ENCODE measurements at places on chromosomes 4 and X.

- DNase-seq: no peak
Measured at GRCh38 chr4:120633810-120634209, 288.7 kb downstream of the PRDM5 start.

DNA sequence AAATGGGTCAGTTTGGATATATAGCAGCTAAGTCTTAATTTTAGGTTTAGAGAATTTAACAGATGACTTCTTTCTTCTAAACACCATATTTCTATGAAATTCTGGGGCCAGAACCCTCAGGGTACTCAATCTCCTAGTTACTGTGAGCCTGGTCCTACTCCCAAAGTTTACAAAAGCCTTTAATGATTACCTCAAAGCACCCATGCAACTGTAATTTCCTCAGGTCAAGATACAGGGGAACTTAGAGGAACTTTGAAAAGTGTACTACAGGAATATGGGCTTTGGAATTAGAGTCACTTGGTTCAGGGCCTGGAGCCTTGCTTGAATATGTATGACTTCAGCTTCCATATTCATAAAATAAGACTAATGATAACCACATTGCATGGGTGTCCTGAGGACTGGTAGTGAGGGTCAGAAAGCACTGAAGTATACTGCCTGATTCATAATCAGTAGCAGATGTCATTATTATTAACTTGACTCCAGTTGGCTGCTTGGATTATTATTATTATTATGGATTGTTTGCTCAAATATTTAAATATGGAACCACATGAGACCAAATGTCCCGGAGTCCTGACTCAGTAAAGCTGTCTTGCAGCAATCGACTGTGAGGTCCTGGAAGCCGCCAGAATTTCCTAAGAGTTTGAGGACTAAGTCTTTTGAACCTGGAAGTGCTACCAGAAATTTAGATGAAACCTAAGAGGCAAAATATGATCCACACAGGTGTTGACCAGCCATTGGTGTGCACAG is 2.0 kb upstream of the ADH7 start:
- DNase-seq: no peak

DNA sequence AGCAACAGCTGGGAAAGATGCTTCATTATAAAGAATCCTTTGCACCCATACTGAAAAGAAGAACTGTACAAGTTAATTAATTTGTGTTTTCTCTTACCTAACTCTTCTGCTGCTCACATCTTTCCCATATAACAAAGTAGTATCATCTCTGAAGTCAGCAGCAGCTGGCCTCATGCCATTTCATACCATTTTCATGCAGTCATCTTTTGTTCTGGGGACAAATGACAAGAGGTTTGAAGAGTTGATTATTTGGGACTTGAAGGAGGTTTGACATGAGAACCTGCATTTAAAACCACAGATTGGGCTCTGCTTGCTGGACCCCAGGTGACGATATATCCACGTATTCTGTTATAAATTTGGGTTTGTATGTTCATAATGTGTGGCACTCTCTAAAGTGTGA is 430.3 kb downstream of the SPRY1 start:
- no peak for DNase-seq

- DNase-seq: no peak
Measured at GRCh38 chr4:113781439-113782040, 20.0 kb upstream of the CAMK2D start.

- no peak for DNase-seq
Measured at GRCh38 chr4:184814686-184815045, 11.1 kb downstream of the ACSL1 start.

- DNase-seq: no peak
Measured at GRCh38 chrX:37332987-37333658, 16.0 kb upstream of the PRRG1 start.

GRCh38 chrX:48960291-48960690 is 2.9 kb upstream of the OTUD5 start:
- no peak for DNase-seq

Data from CD8-positive, alpha-beta T cell (primary cell).